ENCODE measurements at places on chromosomes 3 and 15.

DNA sequence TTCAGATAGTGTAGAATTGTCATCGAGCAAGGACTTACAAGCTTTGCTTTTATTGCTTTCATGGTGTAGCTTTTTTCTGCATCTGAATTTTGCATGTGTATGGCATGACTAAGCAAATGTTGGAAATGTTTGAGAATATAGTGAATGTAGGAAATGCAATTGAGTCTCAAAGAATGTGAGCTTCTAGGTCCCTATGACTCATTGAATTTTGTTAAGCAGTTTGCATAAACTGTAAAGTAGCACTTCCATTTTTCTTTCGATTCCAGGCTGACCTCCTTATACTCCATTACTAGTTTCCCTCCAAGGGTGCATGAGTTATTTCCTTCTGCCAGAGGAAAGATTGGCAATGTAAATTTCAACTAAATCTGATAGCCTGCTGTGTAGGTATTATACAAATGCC, 619.2 kb downstream of the DIPK2A start:
- DNase-seq: no peak

DNA sequence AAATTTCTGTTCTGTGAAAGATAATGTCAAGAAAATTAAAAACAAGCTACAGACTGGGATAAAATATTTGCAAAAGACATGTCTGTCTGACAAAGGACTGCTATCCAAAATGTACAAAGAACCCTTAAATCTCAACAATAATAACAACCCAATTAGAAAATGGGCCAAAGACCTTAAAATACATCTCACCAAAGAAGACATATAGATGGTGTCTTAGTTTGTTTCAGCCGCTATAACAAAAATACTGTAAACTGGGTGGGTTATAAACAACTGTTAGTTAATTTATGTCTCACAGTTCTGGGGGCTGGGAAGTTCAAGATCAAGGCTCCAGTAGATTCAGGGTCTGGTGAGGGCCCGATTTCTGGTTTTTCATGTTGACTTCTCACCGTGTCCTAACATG, 106.2 kb upstream of the AGTR1 start:
- DNase-seq: no peak

GRCh38 chr3:117439812-117440211, 730.2 kb downstream of the TUSC7 start:
- no peak for DNase-seq

- DNase-seq: no peak
Measured at GRCh38 chr3:69203631-69204314, 81.4 kb upstream of the LMOD3 start.

DNA sequence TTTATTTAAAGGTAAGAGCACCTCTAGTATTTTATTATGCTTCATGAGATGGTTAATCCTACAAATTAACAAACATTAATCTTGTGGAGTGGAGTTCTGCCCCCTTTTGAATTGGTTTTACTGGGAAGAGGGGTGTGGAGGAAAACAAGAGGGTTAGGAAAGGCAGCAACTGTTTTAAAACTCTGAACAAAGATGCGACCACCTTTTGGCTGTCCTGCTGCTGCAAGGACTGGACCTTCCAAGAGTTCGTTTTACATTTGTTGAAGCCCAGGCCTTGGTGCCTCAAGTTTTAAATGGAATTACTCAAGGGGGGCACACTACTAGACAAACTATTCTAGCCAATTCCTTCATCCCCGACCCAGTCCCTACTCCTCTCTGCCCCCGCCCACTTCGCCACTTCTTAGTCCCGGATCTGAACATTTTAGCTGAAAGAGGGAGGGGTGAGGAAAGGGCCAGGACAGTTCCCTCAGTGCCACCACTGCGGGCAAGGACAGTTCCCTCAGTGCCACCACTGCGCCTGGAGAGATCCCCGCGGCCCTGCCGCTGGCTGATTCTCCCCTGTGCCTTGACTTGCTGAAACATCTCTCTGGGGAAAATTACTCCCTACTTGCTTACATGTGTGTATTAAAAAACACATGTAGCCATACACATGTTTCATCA, 11.2 kb downstream of the SOX2 start:
- no peak for DNase-seq

DNA sequence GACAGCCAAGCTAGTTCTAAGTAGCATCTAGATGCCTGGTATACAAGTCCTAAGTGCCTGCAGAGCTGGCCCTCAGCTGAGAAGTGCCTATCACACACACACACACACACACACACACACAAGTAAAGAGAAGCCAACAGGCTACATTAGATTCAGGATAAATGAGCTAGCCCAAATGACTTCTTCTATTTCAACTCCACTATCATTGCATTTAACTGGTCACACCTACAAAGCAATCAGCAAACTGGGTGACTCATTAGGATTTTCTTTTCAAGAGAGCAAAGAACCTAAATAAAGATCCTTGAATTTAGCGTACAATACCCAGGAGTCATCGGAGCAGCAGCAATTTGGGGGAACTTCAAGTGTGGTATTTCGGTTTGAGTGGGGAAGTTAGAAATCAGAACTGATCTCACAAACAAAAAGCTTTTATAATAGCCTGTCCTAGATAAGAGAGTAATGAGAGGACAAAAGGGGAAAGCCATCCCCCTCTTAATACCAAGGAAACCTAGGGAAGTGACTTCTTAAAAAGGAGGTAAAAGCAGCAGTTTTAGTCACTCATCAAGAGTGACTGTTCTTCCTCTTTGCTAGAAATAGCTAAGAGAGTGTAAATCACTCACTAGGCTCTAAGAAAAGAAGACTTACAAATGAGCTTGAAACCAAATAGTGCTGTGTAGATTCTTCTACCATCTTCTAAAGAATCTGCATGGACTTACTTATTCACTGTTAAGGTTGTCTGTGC, 112.7 kb downstream of the TNIK start:
- no peak for DNase-seq

DNA sequence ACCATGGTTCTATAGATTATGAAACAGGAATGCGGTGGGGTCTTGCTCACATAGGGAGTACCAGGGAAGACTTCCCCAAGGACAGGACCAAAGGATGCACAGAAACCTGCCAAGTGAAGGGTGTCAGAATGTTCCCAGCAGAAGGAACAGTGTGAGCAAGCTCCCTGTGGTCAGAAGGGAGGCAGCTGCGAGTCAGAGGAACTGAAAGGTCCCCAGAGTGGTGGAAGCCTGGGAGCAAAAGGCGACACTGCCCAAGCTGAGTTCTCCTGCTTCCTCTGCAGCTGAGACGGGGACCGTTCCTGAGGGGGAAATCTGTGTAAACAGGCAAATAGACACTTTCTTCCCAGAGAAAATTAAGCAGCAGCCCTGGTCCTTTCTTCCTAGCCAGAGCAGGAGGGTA, 14.2 kb upstream of the SLC6A6 start:
- DNase-seq: peak; percentile 58

All from OCI-LY7 (cell line).